Naive thymus-derived CD4-positive, alpha-beta T cell (primary cell): ENCODE measurements at places on chromosomes 5 and 9. TPM values are rescaled to one million over a fixed set of nuclear protein-coding genes. Genes with fewer than 3 reads are reported as not detected.

The GRXCR2 gene
- not detected for polyA plus RNA-seq

The SV2C gene
- not detected for polyA plus RNA-seq

The PTGES2 gene
- polyA plus RNA-seq = 32.3 TPM

The FSTL4 gene
- not detected for polyA plus RNA-seq

The OSMR gene
- polyA plus RNA-seq = 0.20 TPM

The ANXA2R gene
- polyA plus RNA-seq = 70.2 TPM

The OR13D1 gene
- polyA plus RNA-seq = not detected

The RAPGEF1 gene
- 1.2 TPM for polyA plus RNA-seq

The PCAT7 gene
- polyA plus RNA-seq = not detected

The SLC35D2 gene
- polyA plus RNA-seq = 6.1 TPM

The PCDHB4 gene
- not detected for polyA plus RNA-seq

The SLC34A3 gene
- polyA plus RNA-seq = not detected

The PPP1R2B gene
- polyA plus RNA-seq = 0.26 TPM

The TPPP gene
- 0.08 TPM for polyA plus RNA-seq

The PFN3 gene
- polyA plus RNA-seq = not detected

The ANXA6 gene
- polyA plus RNA-seq = 272 TPM

The HINT2 gene
- 63.5 TPM for polyA plus RNA-seq

The TLN1 gene
- polyA plus RNA-seq = 33.8 TPM

The ZNF618 gene
- 0.17 TPM for polyA plus RNA-seq

The EIF4EBP3 gene
- 80.8 TPM for polyA plus RNA-seq
